ENCODE measurements at places on chromosomes 6 and 20.

- peak; percentile 39 for DNase-seq
Measured at GRCh38 chr6:36599791-36600209, 5.6 kb downstream of the SRSF3 start.

- DNase-seq = no peak
Measured at GRCh38 chr20:1845163-1845523, 50.1 kb upstream of the SIRPA start.

- no peak for DNase-seq
Measured at GRCh38 chr20:47150403-47151152, 205.9 kb downstream of the ZMYND8 start.

GRCh38 chr6:29887819-29888776, 54.2 kb upstream of the HLA-A start:
- DNase-seq = peak; percentile 86

- no peak for DNase-seq
Measured at GRCh38 chr6:41757931-41758640, 10.9 kb upstream of the PGC start.

DNA sequence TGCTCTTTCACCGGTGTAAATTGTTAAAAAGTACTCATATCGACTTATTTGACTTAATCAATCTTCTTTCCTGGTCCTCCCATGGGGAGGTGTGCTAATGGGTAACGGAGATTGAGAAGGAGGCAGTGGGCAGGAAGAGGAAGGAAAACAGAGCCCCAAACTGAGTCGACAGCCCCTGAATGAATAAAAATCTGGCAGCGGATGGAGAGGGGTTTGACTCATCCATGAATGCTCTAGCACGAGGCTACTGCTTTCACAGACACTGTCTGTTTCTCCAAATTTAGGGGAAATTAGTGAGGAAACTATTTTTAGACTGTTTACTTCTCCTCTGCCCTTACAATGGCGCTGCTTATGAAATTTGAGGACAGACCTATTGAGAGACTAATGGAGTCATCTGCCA, 142.2 kb upstream of the ATXN1 start:
- DNase-seq = no peak

DNA sequence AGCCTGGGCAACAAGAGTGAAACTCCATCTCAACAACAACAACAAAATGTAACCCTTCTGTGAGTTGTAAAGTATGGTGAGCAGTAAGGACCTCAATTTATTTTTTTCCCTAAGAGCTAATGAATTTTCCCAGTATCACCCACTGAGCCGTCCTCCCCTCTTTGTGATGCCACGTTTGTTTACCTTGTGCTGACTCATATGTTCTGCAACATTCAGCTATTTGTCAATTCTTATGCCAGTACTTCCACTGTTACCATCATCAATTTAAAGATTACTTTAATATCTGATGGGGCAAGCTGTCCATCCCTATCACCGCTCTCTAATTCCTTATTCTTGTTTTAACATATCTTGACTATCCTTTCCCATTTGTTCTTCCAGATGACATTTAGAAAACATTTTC, 37.5 kb downstream of the MAK start:
- no peak for DNase-seq
